Body of pancreas (tissue), 4 donors: ENCODE measurements at places on chromosomes 4 and X. TPM values are rescaled to one million over a fixed set of nuclear protein-coding genes. Genes with fewer than 3 reads are reported as not detected.
A peak's percentile ranks its signal among the peaks of the same experiment; 100 is the strongest.

DNA sequence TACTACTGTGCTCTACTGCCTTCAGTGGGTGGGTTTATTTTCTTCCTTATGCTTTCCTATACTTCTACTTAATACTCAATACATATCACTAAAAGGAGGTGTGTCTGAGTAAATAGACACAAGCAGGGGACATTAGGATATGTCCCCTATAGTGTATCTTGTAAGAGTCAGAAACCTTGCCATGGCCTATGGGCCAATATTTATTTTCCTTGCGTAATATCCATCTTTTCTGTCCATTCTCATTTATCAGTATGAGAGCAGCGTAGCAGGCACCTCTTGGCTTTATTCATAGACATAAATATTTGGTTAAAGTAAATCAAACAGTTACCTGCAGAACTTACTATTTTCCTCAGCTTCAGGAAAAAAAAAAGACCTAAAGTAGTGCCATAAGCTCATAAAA is 46.6 kb upstream of the PHF8 start:
- no peak for DNase-seq
- no peak overlapping the region for H3K27ac ChIP-seq
- H3K4me1 ChIP-seq = no peaks in the 10 kb centered on the region
- no peaks in the 10 kb centered on the region for H3K27me3 ChIP-seq

DNA sequence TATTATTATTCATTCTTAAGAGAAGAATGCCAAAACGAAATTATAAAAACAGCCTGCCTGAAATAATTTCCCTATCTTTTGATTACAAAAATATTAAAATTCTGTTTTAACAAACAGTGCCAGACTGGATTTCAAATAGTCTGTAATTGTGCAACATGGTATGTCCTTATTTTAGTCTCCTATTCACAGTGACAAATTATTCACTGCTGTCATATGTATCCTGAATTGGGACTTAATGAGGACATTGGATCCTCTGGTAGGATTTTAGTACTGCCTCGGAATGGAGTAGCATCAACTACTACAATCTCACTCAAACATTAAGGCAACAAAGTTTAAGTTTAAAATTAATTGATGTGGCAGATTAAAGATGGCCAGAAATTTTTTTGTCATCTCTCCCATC is 97.6 kb downstream of the CASK start:
- no peaks in the 10 kb centered on the region for H3K4me1 ChIP-seq
- H3K36me3 ChIP-seq = no peaks in the 10 kb centered on the region
- no peak overlapping the region for H3K27ac ChIP-seq

- H3K4me1 ChIP-seq = peaks cover 49% of the 10 kb centered on the region
- H3K27ac ChIP-seq = peak overlapping the region; percentile 97
- H3K36me3 ChIP-seq = no peaks in the 10 kb centered on the region
- DNase-seq = no peak
- no peaks in the 10 kb centered on the region for H3K27me3 ChIP-seq
Measured at GRCh38 chr4:169657470-169658107, 37.2 kb downstream of the CLCN3 start.

- peaks cover 3% of the 10 kb centered on the region for H3K36me3 ChIP-seq
- H3K27ac ChIP-seq = no peak overlapping the region
- H3K4me1 ChIP-seq = peaks cover 33% of the 10 kb centered on the region
Measured at GRCh38 chr4:39975488-39976089, 2.1 kb downstream of the PDS5A start.

DNA sequence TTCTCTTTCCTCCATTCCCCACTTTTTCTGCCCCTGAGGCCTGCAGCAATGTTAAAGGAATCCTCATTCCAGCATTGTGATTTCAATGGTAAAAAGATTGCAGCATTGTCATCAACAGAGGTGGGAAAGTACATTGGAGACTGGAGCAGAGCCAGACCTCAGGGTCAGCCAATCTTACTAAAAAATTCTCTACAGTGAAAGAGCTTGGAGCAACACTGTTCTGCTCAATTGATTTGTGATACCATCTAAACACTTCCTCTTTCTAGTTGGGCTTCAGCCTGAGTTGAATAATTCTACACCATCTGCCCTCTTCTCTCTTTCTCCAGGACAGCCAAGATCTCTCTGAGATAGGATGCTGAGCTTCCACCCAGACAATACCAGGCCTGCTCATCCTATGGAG is 176.5 kb downstream of the AR start:
- no peak for DNase-seq
- H3K4me3 ChIP-seq = no peak overlapping the region
- no peaks in the 10 kb centered on the region for H3K4me1 ChIP-seq
- H3K27ac ChIP-seq = no peak overlapping the region

GRCh38 chr4:11614426-11614825 is 185.7 kb upstream of the HS3ST1 start:
- DNase-seq = peak; percentile 43
- H3K4me1 ChIP-seq = peaks cover 4% of the 10 kb centered on the region
- no peaks in the 10 kb centered on the region for H3K27me3 ChIP-seq
- H3K36me3 ChIP-seq = no peaks in the 10 kb centered on the region
- no peak overlapping the region for H3K27ac ChIP-seq

DNA sequence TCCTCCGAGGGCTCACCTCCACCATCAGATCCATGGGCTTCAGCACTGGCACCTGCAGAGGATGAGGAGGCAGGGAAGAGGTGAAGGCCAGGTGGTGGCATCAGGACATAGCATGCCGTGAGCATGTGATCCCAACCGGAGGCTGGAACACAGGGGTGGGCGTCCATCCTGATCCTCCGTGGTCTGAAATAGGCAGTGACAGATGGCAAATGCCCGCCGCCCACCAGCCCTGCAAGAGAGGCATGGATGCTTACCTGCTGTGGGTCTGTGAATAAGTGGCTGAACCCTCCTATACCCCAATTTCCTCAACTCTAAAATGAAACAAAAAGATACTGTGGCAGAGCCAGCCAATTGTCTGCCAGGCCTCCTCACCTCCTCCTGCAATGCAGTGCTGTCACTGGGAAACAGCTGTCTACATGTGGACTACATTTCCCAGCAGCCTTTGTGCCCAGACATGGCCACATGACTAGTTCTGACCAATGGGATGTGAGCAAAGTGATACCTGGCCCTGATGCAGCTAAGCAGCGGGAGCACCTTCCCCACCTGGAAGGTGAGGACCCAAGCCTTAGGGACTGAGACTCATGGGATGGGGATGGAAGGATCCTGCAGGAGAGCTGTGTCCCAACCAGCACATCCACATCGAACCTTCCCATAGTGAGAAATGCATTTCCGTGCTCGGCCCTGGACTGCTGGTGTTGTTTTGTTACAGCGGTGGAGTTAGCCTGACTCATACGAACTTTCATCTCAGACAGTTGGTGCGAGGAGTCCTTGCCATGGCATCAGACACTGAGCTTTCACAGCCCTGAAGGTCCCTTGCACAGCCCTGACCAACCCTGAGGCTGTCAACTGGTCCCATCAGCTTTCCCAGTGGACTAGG is 99.5 kb downstream of the PPP2R2C start:
- no peaks in the 10 kb centered on the region for H3K36me3 ChIP-seq
- H3K27me3 ChIP-seq = no peaks in the 10 kb centered on the region
- no peaks in the 10 kb centered on the region for H3K4me1 ChIP-seq
- H3K4me3 ChIP-seq = no peak overlapping the region
- no peak overlapping the region for H3K27ac ChIP-seq

DNA sequence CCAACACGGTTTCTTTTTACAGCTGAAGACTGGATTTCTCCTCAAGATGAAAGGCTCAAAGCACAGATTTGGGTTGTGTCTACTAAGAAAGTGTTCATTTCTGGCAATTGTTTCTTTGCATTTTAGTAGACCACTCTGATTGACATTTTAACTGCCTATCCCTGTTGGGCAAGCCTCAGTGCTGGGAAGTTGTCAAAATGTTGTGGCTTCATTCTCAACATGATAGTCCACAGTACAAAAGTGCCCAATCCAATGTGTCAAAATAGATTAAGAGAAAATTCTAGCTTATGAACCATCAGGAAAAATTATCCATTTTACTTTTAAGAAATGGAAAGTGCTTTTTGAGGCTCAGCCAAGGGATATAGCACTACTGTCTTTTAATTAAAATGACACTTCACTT is 323.9 kb upstream of the PRPS2 start:
- no peaks in the 10 kb centered on the region for H3K36me3 ChIP-seq
- no peaks in the 10 kb centered on the region for H3K4me1 ChIP-seq
- no peaks in the 10 kb centered on the region for H3K27me3 ChIP-seq
- no peak overlapping the region for H3K4me3 ChIP-seq
- DNase-seq = no peak

DNA sequence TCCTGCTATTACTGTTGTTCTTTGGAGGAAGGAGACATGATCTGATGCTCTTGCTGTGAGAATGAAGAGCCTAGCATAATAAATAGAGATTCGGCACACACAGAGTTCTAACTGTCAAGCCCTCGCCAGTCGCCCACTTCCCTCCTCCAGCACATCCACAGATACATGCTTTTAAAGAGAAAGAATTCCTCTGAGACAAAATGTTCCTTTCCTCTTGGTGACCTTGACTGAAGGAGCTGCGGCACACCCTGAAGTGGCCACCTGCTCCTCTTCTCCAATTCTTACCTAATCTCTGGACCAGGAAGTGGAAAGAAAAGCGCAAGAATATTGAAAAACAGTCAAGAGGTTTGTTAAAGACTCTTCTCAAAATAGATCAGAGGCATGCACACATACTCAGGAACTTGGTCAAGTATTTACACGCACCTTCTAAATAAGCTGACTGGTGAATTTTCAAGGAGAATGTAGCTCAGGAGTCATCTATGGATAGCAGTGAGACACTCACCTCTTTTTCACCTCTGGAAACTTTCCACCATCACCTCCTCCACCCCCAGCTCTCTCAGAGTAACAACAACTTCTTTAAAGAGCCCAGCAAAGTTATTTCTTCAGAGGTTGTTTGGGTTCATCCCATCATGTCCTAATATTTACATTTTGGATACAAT is 95.4 kb downstream of the PARM1 start:
- no peak overlapping the region for H3K4me3 ChIP-seq
- DNase-seq = peak; percentile 67
- no peaks in the 10 kb centered on the region for H3K36me3 ChIP-seq
- H3K4me1 ChIP-seq = peaks cover 74% of the 10 kb centered on the region
- H3K27ac ChIP-seq = peak overlapping the region; percentile 72

DNA sequence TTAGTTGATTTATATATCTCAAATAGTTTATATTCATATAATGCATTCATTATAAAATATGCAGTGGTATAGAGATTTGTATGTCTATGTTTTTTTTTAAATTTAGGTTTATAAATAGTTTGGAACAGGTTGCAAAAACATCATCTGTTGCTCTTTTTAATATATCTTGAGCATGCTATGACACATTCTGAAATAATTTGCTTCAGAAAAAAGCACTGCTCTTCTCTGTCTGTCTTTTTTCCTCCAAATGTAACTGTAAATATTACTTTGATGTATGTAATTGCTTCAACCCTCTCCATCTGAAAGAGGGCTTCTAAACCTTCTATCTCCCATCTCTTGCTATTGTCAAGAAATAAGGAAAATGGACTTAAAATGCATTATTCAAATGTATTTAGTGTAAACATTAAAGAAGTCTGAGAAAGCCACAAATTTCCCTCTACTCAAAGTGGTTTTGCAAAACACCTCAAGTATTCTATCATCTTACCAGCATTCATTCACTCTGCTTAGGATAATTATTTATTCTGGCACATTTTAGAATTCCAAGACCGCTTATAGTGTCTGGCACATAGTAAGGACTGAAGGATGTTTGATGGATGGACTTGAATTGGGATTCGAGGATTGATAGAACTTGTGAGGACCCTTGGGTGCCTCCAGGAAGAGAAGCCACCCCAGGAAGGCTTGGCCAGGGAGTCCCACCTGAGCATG is 87.8 kb downstream of the CLNK start:
- no peak overlapping the region for H3K4me3 ChIP-seq
- no peaks in the 10 kb centered on the region for H3K36me3 ChIP-seq
- DNase-seq = no peak
- no peak overlapping the region for H3K27ac ChIP-seq

Gene GPRASP1
- total RNA-seq = 9.1 TPM

Gene RPL36A
- total RNA-seq = 821 TPM
